NCI-H1930 (cell line): ENCODE measurements at places on chromosomes 2 and 18.

- no peak for DNase-seq
These were observed 623.0 kb downstream of the BCL11A start for GRCh38 chr2:59930430-59930829.

- DNase-seq, result no peak
These were observed 39.1 kb downstream of the NTSR2 start for GRCh38 chr2:11630855-11631254.

DNA sequence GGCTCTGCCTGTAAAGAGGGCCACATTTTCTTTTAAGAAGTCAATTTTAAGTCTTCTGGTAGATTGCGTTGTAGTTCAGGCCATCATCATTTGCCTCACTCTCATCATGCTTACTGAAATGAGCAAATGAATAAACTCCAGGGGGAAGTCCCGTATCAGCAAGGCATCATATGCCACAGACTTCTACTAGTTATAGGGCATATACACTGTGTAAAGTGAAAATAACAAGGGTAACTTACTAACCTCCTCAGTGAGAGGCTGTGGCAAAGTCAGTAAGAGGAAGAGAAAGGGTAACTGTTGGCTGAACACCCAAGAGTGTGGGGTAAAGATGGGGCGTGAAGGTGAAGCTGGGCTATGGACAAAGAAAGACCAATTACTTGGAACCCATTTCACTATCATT is 456.2 kb downstream of the SPAG16 start:
- no peak for DNase-seq

DNA sequence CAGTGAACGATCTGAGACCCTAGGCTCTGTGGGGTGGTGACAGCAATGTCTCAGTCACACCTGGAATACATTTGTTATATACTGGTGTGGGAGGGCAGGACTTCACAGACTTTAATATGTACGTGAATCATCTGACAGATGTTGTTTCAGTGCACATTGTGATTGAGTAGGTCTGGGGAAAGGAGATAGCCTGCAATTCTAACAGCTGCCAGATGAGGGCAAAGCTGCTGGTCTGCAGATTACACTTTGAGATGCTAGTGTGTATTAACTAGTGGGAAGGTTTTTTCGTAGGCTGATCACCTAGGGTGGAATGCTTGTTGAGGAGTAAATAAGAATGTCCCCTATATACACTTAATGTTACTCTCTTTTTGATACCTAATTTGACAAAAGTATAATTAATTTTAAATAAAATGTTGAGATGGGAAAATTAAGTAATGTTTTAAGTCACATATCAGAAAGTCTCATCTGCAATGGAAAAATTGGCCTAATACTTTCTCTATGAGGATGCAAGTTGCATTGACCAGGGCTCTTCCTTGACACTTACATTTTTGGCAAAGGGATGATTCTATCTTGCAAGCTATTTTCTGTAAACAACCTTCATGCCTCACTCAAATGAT is 496.9 kb upstream of the HNMT start:
- DNase-seq, result no peak

DNA sequence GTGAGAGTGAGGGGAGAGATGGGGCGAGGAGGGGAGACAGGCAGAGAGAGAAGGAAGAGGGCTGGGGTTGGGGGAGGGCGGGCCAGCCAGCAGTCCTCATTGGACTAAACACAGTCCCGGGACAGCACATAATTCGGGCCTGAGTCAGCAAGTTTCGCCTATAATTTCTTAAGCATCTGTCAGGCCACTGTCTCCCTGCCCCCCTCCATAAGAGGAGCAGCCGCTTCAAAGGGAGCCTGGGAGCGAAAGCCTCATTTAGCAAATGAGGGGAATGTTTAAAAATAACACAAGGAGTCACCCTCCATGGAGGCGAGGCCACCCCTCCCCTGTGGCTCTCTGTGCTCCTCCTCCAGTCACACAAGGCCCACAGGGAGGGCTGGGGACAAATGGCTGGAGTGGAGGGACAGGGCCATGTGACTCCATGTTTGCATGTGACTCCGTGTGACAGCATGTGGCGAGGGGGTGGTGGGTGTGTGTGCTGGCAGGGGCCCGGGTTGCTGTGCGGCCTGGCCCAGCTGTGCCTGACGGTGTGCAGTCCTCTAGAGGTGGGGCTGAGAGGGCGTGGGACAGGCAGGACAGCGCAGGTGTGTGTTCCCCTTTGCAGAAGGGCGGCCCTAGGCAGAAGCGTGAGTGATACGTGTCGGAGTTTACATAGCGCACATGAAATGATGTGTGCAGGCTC is 162.4 kb downstream of the CELF4 start:
- no peak for DNase-seq

GRCh38 chr2:98293931-98294687 is 52.1 kb upstream of the CNGA3 start:
- DNase-seq, result no peak
